Stimulated activated effector memory CD8-positive, alpha-beta T cell treated with anti-CD3 and anti-CD28 coated beads, Interleukin-12 subunit alpha, Interleukin-12 subunit beta, amount 100 ng/mL, for 72 hours (primary cell): ENCODE measurements at places on chromosomes 3 and 15.

DNA sequence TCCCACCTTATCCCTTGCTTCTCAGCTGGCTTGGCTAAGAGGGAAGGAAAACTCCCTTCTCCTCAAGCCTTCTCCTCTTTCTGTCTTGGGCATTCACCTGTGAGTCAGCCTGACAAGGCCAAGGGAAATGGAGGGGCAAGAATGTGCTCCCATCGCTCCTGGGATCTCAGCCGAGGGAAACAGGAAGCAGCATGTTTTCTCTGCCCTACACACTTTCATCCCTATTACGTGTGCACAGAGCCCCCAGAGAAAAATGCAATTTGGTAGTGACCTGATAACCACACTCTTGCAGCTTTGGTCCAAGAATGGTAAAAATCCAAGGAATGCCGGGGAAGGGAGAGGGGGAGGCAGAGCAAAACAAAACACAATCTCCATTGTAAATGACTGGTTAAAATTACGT is 32.9 kb upstream of the MTMR10 start:
- no peak for DNase-seq

DNA sequence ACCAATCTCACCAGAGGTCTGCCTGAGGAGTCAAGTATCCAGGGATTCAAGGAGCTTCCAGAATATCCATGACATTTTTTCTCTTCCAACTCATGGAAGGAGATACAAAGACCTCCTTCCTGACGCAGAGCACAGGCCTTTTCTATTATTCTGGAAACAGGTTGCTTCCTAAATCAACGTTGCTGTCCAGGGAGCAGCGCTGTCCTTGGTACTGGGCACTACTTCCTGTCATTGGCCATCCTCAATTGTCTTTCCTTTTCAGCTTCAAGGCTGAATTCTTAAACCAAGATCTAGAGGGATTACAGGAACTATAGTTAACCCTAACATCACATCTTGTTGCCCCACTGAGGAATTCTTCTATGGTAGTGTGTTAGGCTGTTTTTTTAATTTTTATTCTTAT is 50.4 kb upstream of the TBC1D21 start:
- DNase-seq = no peak

DNA sequence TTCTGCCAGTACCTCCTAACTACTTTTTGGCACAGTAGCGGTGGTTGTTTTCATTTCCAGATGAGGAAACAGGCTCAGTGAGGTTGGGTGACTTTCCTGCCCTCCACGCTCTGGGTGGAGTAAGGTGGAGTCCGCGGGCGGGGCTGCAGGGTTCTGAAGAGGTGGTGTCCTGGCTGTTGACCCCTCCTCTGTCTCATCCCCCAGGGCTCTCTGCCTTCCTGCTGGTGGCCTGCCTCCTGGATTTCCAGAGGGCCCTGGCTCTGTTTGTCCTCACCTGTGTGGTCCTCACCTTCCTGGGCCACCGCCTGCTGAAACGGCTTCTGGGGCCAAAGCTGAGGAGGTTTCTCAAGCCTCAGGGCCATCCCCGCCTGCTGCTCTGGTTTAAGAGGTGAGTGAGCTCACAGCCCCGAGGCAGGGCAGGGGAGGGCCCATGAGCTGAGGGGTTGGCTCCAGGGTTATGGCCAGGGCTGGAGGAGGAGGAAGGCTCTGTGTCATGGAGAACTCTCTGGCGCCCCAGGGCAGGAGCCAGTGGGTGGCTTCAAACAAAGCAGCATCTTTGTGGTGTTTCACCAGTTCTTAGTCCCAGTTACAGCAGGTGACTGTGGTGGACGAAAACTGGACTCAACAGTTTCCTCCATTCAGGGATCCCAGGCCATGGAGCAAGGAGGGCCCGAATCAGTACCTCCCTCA is 10.4 kb downstream of the SLC28A1 start:
- no peak for DNase-seq

- DNase-seq = no peak
Observed at GRCh38 chr15:48475600-48476395, 144.6 kb downstream of the DUT start.

GRCh38 chr3:474828-475227 is 278.3 kb downstream of the CHL1 start:
- no peak for DNase-seq

DNA sequence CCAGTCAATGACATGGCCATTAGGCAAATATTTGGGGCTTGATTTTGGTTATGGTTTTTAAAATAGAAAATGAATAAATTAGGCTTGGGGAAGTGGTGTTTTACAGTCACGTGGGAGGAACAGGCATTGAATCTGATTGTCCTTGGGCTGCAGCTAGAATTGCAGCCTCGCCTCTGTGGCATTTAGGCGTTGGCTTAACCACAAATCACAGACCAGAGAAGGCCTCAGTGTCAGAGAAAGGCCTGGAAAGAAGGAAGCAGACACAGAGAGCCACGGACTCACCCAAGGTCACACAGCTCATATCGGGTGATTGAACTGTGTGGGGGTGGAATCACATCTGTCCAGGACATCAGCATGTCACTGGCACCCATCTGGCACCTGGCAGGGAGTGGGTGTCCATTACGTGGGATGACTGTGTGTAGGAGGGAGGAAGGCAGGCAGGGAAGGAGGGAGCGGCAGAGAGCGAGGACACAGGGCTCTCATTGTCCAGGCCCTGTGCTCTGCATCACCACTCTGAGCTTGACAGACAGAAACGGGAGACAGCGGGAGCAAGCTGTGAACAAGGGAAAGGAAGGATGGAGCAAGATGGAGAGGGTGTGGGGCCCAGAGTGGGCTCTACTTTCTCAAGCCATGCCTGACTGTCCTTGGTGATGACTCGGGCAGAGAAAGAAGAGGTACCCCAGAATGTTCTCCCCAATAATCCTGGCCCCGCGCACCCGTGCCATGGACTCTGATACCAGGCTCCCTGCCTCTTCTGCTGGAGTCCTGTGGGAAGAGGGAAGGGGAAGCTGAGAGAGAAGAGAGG is 186.4 kb downstream of the FAM43A start:
- DNase-seq = no peak

DNA sequence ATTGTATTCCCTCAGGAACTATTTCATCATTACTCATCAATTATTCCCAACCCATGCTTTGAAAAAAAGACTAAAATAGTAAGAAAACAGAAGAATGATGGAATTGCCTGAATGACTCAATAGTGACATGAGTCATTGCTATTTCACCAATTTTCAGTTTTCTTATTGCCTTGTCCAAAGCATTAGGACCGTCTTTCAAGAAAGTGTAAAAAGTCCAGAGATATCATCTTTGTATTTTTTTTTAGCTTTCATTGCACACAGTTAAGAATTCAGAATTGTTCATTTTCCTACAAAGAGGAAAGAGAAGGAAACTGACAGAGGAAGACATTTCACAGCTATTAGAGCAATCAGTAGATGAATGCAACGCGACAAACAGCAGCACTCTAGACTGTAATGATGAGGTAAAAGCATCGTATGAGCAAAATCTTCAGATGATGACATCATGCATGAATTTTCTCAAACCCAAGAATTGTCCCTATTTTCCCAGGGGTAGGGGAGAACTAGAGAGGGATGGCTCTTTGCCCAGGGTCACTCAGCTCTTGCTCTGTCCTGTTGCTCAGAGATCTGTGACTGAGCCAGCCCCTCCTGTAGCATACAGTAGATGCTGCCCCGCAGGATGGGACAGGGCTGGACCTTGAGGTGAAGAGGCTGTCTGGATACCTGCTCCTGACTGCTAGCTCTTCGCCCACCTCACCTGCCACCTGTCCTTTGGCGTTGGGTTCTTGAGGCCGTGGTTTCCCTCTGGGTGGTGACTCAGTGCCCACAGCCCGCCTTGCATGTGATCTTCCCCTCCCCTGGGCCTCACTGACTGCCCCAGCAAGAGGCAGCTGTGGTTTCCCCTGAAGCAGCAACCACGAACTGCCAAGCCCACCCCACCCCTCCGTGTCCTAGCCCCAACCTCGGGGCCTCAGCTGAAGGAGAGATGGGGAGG is 84.8 kb downstream of the PPCDC start:
- peak; percentile 79 for DNase-seq

GRCh38 chr3:118810499-118811035 is 224.1 kb downstream of the IGSF11 start:
- DNase-seq = no peak

DNA sequence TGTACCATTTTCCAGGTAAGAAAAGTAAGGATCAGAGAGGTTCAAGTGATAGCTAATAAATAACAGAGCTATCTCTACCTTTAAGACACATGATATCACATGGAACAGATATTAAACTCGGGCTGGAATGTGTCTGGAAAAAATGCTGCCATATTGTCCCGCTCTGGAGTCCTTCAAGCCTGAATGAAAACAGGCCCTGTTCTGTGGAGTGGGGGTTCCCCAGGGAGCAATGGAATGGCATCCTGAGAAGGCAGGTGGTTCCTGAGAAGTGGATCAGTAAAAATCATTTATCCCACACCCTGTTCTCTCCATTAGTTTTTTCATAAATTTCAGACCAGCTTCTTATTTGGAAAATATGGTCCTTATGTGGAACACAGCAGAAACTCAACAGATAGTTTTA is 57.3 kb upstream of the PRTG start:
- DNase-seq = no peak

DNA sequence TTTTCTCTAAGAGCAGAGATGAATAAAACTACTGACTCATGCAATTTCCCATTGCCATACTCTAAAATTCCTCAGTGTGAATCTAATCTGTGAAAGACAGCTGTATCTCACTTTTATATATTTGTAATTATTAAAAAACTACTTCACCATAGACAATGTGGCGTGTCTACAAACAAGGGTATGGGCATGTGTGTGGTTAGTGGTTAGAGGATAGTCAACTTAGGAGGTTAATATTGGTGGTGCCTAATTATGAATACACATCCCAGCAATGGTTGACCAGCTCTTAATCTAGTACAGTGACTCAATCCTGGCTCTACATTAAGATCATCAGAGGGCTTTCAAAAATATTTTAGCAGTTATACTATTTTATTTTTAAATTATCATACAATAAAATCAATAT is 94.5 kb downstream of the GOLIM4 start:
- no peak for DNase-seq

GRCh38 chr3:160184655-160185054 is 40.6 kb upstream of the C3orf80 start:
- no peak for DNase-seq

GRCh38 chr15:27665002-27665401 is 434.1 kb downstream of the OCA2 start:
- no peak for DNase-seq

GRCh38 chr3:105040026-105040622 is 326.6 kb upstream of the ALCAM start:
- no peak for DNase-seq

DNA sequence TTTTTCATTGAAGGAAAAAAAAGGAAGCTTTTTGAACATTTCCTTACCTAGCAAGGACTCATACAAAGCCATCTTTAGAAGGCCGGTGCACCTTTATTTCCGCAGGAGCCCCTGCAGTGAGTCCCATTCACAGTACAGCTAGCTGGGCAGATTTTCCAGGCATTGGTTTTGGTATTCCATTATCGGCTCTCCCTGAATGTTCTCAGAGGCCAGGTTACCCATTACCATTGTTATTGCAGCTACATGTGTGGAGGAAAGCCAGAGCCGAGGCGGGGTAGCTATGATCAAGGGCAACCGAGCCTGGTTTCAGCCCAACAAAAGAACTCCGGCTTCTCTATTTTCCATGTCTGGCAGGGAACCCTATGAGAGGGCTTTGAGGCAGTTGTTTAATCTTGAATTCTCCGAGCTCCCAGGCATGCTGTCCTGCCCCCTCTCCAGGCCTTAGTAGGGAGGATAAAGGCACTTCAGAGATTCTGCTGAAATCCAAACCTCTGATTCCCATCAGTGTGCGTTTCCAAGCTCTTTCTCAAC is 100.3 kb downstream of the LRRK1 start:
- DNase-seq = peak; percentile 40

DNA sequence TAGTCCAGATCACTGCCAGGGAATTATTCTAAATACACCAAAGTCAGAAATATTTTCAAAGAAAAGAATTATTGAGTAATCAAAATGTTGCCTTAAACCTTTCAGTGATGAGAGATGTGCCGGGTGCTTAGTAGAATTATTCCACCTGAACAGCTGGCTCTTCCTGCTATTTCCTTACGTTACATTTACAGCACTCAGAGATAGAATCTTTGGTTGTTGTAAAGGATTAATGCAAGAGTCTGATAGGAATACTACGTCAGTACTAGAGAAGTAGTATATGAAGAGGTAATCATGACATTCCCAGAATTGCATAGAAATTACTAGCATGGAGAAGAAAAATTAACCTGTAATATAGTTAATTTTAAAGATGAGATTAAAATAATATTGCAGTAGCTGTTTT is 50.9 kb upstream of the ZDHHC23 start:
- DNase-seq = no peak

- no peak for DNase-seq
Observed at GRCh38 chr3:74489050-74489792, 125.2 kb downstream of the CNTN3 start.

GRCh38 chr3:114115143-114115542 is 58.6 kb downstream of the QTRT2 start:
- no peak for DNase-seq

DNA sequence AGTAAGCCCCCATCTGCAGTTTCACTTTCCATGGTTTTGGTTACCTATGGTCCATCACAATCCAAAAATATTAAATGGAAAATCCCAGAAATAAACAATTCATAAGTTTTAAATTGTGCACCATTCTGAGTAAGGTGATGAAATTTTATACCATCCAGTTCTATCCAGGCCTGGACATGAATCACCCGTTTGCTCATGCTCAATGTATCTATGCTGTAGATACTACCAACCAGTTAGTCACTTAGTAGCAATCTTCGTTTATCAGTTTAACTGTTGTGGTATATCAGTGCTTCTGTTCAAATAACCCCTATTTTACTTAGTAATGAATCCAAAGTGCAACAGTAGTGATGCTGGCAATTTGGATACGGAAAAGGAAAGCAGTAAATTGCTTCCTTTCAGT is 381.9 kb upstream of the AGTR1 start:
- DNase-seq = no peak

- no peak for DNase-seq
Observed at GRCh38 chr3:139532976-139533375, 6.6 kb downstream of the RBP1 start.

DNA sequence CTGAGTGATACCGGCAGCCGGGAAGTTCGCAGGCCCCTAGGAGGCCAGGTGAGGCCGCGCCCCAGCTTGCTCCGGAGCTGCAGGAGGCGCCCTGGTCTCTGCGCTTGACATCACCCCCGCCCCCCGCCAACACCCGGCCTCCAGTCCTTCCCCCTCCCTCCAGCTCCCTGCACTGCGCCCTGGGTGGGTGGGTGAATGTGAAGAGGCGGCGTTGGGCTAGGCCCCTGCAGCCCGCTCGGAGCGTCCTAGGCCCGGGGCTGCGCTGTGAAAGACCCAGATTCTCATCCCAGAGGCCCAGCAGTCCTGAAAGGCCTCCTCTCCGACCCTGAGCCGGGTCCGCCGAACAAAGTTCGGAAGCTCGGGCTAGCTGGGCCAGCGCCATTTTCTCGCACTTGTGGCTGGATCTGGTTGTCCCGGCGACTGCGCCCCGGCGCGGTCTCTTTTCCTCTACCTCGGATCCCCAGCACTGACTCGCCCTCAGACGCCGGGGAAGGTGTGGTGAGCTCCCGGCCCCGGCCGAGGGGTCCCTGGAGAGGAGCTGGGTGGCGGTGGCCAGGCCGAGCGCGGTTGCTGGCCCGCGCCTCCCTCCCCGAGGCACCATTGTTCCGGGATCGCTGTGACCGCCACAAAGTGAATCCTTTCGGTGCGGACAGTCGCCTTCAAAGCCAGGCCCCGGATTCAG is 12.9 kb downstream of the ZIC4 start:
- DNase-seq = no peak

- no peak for DNase-seq
Observed at GRCh38 chr15:91413142-91413541, 313.1 kb downstream of the SV2B start.

- no peak for DNase-seq
Observed at GRCh38 chr15:78018946-78019644, 58.4 kb downstream of the TBC1D2B start.
